Suppressor macrophage treated with lipopolysaccharide for 1 hour (primary cell): ENCODE measurements at places on chromosomes 11 and 22.

DNA sequence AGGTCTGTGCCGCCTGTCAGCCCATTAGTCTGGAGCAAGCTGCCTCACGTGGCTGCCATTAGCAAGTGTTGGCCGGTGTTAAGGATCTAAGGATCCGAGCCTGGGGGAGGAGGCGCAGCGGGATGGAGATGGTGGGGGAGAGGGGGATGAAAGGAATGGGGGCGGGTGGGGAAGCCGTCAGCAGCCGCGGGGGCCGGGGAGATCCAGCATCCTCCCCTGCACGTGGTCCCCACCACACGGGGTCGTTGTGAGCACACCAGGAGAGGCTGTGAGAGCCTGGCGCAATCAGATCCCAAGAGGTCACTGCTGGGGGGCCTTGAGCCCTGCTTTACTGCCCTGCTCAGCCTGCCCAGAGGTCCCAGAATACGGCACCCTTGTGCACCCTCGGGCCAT, 7.3 kb downstream of the CABP7 start:
- DNase-seq: no peak

DNA sequence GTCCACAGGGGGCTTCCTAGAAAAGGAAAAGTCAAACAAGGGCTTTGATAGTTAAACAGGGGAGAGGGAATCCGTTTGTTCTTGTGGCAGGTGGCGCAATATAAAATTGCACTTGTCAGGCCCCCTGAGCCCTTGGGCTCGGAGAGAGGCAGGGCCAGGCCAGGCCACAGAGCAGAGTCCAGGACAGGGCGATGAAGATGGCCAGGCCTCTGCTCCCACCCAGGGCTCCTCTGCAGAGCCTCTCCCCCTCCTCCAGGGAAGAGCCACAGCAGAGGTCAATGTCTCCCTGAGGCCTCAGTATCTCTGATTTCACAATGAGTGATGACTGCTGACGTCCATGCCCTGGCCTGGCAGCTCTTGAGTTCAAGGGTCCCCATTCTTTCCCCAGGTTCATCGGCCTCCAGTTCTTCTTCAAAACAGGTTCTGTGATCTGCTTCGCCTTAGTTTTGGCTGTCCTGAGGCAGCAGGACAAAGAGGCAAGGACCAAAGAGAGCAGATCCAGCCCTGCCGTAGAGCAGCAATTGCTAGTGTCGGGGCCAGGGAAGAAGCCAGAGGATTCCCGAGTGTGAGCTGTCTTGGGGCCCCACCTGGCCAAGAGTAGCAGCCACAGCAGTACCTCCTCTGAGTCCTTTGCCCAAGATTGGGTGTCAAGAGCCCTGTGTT, 36.4 kb upstream of the TPBGL start:
- DNase-seq: no peak

DNA sequence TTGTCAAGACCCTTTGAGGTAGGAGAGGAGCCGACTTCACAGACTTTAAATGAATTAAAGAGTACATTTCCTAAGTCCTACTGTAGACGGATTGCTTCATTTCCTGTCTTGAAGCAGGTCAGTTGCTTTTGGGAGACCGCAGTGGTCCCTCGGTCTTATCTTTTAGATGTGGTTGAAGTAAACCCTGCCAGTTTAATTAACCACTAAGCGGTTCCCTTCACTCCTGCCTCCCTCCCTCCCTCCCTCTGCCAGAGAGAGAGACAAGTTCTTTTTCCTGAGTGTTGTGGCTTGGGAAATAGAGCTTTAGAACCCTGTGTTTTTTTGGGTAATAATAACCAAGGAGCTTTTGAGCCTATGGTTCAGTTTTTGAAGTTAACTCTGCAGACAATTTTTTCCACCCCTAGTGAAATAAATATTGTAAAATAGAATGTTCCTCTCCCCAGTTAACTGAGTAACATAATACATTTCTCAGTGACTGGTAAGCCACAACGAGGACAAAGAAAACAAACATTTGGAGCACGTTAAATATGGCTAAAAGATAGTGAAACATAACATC, 147.5 kb downstream of the LDLRAD3 start:
- DNase-seq: no peak

DNA sequence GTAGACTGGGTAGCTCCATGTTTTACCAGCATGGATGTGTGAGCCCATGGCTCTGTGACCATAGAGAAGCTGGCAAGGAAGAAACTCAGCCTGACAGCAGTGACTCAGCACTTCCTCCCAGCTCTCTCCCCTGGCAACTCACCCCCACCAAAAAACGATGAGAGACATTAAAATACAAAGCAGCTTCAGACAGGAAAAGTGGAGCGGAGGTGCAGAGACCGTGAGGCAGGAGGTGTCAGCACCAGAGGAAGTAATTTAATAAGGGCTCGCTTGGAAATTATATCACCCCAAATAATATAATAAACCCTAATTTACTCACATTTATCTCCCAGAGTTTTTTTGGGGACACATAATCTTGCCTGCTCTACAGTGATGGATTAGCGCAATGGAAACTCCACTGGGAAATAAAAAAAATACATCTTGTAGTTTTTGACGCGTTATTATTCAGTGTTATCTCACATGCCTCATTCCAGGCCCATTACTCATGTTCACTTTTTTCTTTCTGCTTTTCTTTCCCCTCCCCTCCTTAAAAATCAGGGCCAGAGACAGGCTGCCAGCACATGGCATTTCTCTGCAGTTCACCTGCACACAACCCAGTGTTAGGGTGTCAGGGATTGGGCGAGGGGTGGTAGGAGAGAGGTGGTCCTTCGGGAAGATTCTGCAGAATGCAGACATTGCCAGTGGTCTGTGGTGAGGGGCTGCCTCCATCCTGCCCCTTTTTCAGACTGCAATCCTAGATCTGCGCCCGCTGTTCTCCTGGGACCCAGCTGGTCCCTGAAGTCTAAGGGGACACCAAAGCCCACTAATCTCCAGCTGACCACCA, 170.8 kb downstream of the BUD13 start:
- DNase-seq: no peak

DNA sequence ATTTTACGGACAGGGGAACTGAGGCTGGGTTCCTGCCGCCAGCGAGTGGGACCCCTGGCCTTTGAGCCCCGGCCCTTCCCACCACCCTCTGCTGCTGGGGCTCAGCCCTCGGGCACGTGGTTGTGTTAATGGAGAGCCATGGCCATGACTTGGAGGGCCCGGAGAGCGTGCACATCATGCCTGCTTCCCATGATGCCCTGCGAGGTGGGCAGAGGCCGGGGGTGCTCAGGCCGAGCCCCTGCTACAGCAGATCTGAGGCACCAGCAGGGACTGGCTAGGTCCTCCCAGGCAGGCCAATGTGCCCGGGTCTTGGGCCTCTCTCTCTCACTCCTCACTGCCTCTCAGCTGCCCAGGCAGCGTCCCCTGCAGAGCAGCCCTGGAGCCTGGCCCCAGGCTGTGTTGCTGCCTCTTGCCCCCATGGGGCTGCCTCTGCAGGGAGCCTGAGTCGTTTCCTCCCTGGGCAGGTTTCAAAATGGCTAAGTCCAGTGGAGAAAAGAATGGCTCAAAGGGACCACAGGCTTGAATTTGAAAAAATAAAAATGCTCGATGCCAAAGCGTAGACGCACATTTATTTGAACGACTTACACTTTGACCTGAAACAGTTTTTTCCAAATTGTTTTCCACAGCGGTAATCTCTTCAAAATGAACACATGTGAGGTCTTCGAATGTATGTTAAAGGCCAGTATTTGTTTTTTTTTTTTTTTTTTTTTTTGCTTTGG, 72.6 kb upstream of the CLDN5 start:
- DNase-seq: no peak

- DNase-seq: no peak
Measured at GRCh38 chr11:134761926-134762247, 349.8 kb upstream of the B3GAT1 start.

- peak; percentile 22 for DNase-seq
Measured at GRCh38 chr11:58927393-58928106, 11.7 kb upstream of the GLYATL1 start.

- DNase-seq: no peak
Measured at GRCh38 chr11:18617688-18618341, 16.3 kb downstream of the SPTY2D1 start.

GRCh38 chr11:61534933-61535839, 26.6 kb downstream of the LRRC10B start:
- no peak for DNase-seq

DNA sequence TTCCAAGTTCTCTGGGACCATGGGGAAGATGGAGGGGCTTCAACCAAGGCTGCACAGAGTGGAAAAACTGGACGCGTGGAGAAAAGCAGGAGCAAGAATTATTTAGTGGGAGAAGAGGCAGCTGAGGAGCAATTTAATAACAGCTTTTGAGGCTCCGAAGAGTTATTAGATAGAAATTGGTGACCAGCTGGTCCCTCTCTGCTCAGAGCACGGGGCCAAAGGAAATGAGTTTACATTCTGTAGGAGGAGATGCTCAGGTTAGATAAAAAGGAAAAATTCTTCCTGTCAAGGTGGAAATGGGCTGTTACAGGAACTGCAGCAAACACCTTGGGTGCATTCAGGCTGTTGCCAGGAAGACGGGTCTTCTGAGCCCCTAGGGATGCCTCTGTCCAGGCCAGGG, 47.0 kb upstream of the GALNT18 start:
- DNase-seq: no peak

- no peak for DNase-seq
Measured at GRCh38 chr11:83655976-83656375, 369.8 kb upstream of the CCDC90B start.

DNA sequence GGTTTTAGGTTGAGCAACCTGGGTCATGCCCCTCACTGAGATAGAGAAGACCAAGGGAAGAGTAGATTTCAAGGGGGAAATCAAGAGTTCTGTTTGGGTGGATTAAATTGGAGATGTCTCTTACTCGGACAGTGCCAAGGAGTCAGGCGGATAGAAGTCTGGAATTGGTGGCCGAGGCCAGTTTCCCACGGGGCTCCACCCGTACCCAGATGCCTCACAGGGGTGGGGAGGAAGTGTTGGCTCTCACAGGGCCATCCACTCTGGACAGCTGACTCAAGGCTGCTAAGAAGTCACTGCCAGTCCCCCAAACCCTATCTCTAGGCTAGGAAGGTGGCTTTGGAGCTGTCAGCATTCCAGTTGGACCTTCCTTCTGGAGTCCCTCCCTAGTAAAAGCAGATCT, 79.1 kb upstream of the TIMP3 start:
- DNase-seq: no peak

GRCh38 chr22:47091246-47091651, 328.8 kb downstream of the TBC1D22A start:
- no peak for DNase-seq

DNA sequence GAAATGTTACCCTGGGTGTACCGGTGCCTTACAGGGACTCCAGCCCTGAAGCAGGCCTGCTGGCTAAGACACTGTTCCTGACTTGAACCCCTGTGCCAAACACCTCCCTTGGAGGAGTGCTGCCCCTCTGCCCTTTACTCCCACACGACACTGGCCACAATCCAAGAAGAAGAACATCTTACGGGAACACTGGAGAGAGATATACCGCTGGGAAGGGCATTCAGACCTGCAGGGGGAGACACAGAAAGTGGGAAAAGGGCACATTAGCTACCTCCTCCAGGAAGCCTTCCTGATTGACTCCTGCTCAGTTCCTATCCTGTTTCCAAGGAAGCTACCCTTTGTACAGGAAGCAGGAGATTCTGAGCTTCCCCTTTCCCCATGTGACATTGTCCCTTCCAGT, 18.7 kb downstream of the TMPRSS13 start:
- no peak for DNase-seq

DNA sequence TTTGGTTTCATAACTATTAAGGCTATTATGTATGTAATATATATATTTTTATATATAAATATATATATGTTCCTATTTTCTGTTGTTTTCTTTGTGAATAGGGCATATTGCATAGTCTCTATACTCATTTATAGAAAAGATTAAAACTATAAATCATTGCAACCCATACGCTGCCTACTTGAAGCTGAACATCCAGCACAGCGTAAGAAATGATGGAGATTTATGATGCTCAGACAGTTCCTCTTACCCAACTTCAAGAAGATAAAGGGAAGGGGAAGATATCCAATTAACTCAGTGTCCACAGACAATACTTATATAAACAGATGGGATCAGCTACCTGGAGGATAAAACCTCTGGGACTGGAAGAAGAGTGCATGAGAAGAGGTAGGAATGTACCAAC, 791.7 kb downstream of the FAM181B start:
- no peak for DNase-seq

- DNase-seq: peak; percentile 76
Measured at GRCh38 chr22:20748731-20749428, 25.0 kb upstream of the SERPIND1 start.

DNA sequence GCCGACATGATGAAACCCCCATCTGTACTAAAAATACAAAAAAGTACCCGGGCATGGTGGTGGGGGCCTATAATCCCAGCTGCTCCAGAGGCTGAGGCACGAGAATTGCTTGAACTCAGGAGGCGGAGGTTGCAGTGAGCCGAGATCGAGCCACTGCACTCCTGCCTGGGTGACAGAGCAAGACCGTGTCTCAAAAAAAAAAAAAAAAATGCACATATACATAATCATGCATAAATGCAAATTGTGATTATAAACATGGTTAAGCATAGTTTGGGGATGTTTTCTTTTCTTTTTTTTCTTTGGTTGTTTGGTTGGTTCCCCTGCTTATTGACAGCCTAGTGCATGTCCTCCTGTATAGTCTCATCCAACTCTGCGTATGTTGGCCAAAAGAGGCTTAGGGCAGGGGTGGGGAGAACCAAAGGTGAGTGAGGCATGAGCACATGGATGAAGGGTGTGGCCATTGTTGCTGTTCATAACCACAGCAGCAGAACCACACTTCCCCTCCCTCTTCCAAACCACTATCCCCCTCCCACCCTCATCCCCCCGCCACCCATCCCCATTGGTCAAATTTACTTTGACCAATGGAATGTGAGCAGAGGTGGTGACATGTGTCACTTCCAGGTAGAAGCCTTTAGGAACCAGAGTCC, 6.9 kb upstream of the VPS37C start:
- no peak for DNase-seq

DNA sequence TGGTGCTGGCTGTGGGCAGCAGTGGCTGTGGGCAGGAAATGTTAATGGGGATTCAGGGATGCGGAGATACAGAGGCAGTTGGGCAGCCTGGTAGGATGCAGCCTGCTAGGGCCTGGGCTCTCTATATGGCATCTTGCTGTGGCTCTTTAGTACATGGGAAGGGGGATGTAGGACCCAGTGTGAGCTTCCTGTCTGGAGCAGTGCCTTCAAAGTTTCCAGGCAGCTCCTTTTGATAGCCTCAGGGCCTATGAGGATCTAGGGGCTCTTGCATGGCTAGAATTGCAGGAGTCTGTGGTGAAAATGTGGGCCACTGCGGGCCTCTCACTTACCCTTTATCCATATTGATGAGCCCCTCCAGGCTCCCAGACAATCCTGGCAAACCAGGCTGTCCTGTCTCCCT, 213.2 kb upstream of the SNX19 start:
- no peak for DNase-seq

- no peak for DNase-seq
Measured at GRCh38 chr11:46632502-46632901, 15.1 kb downstream of the ATG13 start.

- DNase-seq: no peak
Measured at GRCh38 chr11:87239001-87239400, 201.3 kb downstream of the TMEM135 start.

GRCh38 chr22:50688448-50688847, 15.8 kb downstream of the SHANK3 start:
- DNase-seq: no peak

- no peak for DNase-seq
Measured at GRCh38 chr11:59997800-59998199, 19.2 kb upstream of the OOSP4B start.

GRCh38 chr11:72798361-72798760, 4.5 kb upstream of the STARD10 start:
- no peak for DNase-seq

GRCh38 chr11:107042748-107043147, 24.5 kb upstream of the GUCY1A2 start:
- no peak for DNase-seq
